H1 (cell line): ENCODE measurements at places on chromosomes 12 and 14. TPM values are rescaled to one million over a fixed set of nuclear protein-coding genes. Genes with fewer than 3 reads are reported as not detected.

The BCL7A gene
- 11.9 and 13.9 TPM in 2 replicates for polyA plus RNA-seq

The AMDHD1 gene
- 0.14 TPM in 2 replicates for polyA plus RNA-seq

The PLCZ1 gene
- not detected in 2 replicates for polyA plus RNA-seq

The B4GALNT3 gene
- polyA plus RNA-seq, result 12.5 and 14.9 TPM in 2 replicates

The SERPINA10 gene
- polyA plus RNA-seq, result not detected in 2 replicates

The NPFF gene
- polyA plus RNA-seq, result not detected in 2 replicates

The ACRBP gene
- polyA plus RNA-seq, result 5.2 and 8.9 TPM in 2 replicates

The TAS2R20 gene
- 0.17 and 0.57 TPM in 2 replicates for polyA plus RNA-seq

The DDX23 gene
- polyA plus RNA-seq, result 43.4 and 43.5 TPM in 2 replicates

The RAPGEF3 gene
- 5.0 and 5.2 TPM in 2 replicates for polyA plus RNA-seq

The TC2N gene
- 5.9 and 9.7 TPM in 2 replicates for polyA plus RNA-seq

The FGF23 gene
- 0.35 and 0.53 TPM in 2 replicates for polyA plus RNA-seq

The E2F7 gene
- polyA plus RNA-seq, result 8.4 and 8.8 TPM in 2 replicates

The NKX2-1 gene
- not detected in 2 replicates for polyA plus RNA-seq

The ASCL1 gene
- polyA plus RNA-seq, result 0.12 and 0.17 TPM in 2 replicates

The C12orf56 gene
- 2.0 and 2.9 TPM in 2 replicates for polyA plus RNA-seq

The RIPK3 gene
- polyA plus RNA-seq, result 0.20 and 0.24 TPM in 2 replicates

The CCDC77 gene
- polyA plus RNA-seq, result 6.1 and 10.3 TPM in 2 replicates

The CIDEB gene
- 0.09 and 0.11 TPM in 2 replicates for polyA plus RNA-seq

The GYS2 gene
- not detected in 2 replicates for polyA plus RNA-seq

The CDK17 gene
- polyA plus RNA-seq, result 5.5 and 5.8 TPM in 2 replicates

The PKP2 gene
- 9.6 and 13.0 TPM in 2 replicates for polyA plus RNA-seq

The PRR13 gene
- 80.4 and 82.9 TPM in 2 replicates for polyA plus RNA-seq

The TAS2R31 gene
- polyA plus RNA-seq, result 0.13 and 0.24 TPM in 2 replicates

The NINJ2 gene
- polyA plus RNA-seq, result 1.4 and 1.5 TPM in 2 replicates

The CLEC12A gene
- not detected in 2 replicates for polyA plus RNA-seq

The POTEM gene
- not detected in 2 replicates for polyA plus RNA-seq

The KCNC2 gene
- polyA plus RNA-seq, result 0.03 and 0.06 TPM in 2 replicates

The WIF1 gene
- 1.7 and 1.8 TPM in 2 replicates for polyA plus RNA-seq

The ACAD10 gene
- 17.3 and 26.3 TPM in 2 replicates for polyA plus RNA-seq

The MIPOL1 gene
- 1.3 and 2.8 TPM in 2 replicates for polyA plus RNA-seq

The FKBP3 gene
- polyA plus RNA-seq, result 19.2 and 36.0 TPM in 2 replicates

The MUCL1 gene
- not detected in 2 replicates for polyA plus RNA-seq

The ACIN1 gene
- 132 and 153 TPM in 2 replicates for polyA plus RNA-seq

The CCDC175 gene
- not detected in 2 replicates for polyA plus RNA-seq

The OTX2 gene
- polyA plus RNA-seq, result 145 and 155 TPM in 2 replicates

The TSPAN19 gene
- 0.05 and 0.09 TPM in 2 replicates for polyA plus RNA-seq

The TBX5 gene
- 0.05 TPM in 1 of 2 replicates, not detected in the other for polyA plus RNA-seq

The SLC41A2 gene
- 0.66 and 0.79 TPM in 2 replicates for polyA plus RNA-seq

The TBX3 gene
- polyA plus RNA-seq, result 0.09 TPM in 2 replicates

The EDDM3A gene
- 0.09 and 0.11 TPM in 2 replicates for polyA plus RNA-seq

The KLRD1 gene
- polyA plus RNA-seq, result under 0.01 and 0.02 TPM in 2 replicates
